ENCODE measurements at places on chromosomes 3 and 15. TPM values are rescaled to one million over a fixed set of nuclear protein-coding genes. Genes with fewer than 3 reads are reported as not detected.
A peak's percentile ranks its signal among the peaks of the same experiment; 100 is the strongest.

GRCh38 chr15:101805605-101806345 is 2.5 kb downstream of the OR4F6 start:
- no peak for DNase-seq

DNA sequence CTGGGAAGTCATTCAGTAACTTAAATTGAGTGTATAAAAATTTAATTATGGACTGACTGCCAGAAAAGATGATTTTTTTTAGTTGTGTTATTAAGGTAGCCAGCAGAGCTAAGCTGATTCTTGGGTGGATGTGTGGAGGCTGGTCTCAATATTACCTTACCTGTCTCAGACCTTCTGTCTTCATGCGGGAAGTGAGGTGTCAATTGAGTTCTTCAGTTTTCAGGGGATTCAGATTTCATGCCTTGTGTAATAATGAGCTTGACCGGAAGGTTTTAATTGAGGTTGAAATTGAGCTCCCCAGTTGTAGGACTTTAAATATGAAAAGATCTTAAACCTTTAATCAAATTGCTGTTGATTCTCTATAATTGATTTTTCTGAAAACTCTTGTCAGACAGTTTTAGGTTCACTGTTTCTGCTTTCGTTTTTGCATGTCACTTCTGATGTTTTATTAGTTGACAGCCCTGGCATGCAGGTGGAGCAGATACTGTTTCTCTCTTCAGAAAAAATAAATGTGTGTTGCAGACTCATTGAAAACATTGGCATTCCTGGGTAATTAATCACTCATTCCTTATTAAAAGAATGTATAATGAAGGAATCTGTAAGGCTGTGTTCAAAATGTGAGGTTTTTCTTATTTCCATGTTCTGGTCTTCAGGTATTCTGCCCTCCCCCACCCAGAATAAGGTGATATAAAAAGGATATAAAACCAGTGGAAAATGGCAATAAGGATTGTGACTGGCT is 54.5 kb downstream of the PSMD6 start:
- no peak for DNase-seq

DNA sequence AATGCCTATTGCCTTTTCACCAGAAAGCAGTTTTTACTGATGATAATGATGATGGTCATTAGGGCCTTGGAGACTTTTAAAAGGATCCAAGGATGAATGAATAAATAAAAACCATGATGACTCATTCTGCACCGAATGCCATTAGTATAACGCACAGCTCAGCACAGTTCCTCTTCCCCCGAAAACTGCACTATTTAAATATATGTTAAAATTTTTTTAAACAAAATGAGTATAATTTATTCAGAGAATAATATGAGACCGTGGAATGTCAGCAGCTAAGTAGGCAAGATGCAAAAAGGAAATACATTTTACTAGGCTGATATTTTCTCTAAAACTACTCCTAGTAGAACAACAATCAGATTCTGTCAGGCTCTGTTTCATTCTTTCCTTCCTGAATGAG is 83.4 kb upstream of the NANOGP8 start:
- no peak for DNase-seq

GRCh38 chr3:64121750-64122311 is 98.5 kb upstream of the PSMD6 start:
- no peak for DNase-seq

DNA sequence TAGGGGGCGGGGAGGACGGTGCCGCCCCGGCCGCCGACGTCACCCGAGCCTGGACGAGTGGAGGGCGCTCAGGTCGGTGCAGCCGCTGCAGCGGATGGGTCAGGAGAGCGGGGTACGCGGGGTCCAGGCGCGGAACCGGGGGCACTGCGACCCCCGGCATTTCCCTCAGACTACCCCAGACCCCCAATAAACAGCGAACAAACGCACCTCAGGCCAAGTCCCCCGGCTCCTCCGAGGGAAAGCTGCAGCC is 78.9 kb downstream of the IQSEC1 start:
- peak; percentile 47 for DNase-seq

DNA sequence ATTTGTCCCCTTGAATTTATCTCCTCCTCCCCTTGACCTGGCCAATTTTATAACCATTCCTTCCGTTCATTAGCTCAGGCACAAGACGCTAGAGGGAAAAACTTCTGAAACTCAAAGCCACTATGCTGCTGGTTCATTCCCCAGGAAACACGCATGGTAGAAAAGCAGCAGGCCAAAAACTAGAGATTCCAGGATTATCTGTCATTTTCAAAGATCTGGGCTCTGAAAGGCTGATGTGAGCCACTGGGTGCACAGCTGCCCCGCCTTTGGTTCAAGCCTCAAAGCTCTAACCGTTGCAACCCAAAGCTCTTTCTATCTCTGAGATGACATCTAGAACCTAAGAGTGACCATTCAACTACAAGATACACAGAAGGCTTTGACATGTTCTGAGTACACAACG is 6.1 kb downstream of the ANP32A start:
- DNase-seq: no peak

- no peak for DNase-seq
Observed at GRCh38 chr3:37949866-37950265, 40.7 kb upstream of the VILL start.

DNA sequence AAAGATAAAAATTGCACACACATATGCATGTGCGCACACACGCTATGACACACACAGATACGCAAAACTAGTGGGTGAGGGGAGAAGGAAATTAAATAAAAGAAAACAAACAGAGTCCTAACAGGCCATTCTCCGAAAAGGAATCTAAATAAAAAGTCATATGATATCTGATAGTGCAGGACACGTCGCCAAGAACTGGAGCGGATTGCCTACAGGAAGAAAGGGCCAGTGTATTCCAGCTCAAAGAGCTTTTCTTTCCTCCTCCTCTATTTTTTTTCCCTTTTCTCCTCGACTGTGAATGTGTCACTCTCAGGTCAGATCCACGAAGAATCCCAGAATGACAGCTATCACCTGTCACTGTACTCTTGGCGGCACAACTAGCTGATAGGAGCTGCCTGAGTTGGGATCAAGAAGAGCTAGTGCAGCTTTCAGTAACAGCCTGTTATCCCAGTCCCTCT is 157.8 kb downstream of the TIGIT start:
- DNase-seq: peak; percentile 49

GRCh38 chr3:126859415-126860246 is 123.3 kb upstream of the PLXNA1 start:
- no peak for DNase-seq

DNA sequence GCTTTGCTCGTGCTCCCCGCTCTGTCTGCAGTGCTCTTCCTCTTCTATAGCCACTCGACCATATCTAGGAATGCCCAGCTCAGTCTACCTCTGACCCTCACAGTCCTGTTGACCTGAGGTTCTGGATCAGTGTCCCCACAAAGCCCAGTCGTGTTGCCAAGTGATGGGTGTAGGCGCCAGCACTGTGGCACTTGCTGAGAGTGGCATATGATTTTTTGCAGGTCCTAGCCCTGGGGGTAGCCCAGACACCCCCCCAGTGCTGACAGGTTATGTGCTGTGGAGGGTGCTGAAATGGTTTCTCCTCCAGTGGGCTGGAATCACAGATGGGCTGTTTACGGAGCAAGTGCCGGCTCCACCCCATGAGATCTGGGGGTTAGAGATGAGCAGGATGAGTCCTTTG is 32.5 kb downstream of the ACAD9 start:
- no peak for DNase-seq

DNA sequence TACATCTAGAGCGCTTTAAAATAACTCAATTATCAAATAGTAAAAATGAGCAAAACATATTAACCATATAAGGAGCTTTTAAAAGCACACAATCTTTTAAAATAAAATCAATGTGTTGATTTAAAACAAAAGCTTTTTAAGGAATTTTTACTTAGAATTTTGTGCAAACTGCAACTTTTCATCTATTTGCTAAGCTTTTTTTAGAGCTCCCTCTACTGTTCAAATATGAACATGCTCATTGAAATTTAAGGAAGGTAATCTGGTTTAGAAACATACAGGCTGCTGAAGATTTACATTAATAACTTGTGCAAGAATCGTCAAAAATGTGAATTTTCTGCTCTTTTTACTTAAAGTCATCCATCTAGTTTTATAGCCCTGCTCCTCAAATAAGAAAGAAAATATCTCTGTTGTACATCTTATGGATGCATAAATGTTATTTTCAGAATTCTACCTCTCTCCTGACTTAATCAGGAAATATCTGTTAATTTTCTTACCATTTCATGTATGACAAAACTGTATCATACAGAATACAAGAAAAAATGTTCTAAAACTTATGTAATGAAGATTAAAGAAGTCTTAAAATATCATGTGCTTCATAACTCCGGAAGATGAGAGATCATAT is 469.4 kb upstream of the ROBO2 start:
- DNase-seq: no peak

DNA sequence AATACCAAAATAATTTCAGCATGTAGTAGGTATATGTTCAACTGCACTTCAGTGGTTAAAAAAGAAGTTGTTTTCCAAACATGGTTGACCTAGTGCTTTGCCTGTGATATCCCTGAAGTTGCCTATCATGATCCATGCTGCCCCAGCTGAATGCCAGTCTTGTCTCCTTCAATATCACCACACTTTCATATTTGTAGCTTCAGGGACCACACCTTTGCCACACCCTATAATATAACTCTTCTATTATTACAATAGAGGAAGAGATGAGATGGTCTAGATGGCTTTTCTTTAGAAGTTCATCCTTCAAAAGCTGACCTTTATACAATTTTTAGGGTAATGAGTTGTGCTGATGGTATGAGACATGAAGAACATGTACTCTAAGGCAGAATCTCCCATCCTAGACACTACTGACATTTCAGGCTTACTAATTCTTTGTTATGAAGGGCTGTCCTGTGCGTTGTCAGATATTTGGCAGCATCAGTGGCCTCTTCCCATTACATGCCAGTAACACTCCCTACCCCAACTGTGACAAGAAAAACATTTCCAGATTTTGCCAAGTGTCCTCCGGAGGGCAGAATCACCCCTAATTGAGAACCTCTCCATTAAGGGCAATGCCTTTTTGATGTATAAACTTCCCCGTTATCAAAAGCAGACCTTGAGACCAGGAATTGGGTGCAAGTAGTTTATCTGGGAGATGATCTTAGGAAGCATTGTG is 76.2 kb upstream of the PLCL2 start:
- DNase-seq: no peak

The ZBED2 gene
- total RNA-seq: not detected

The ANP32A gene
- total RNA-seq: 33.1 TPM

The AHSG gene
- total RNA-seq: not detected

The CCDC33 gene
- not detected for total RNA-seq

The SCG5 gene
- total RNA-seq: 0.44 TPM

The TNIK gene
- 5.4 TPM for total RNA-seq

Measured in tibial nerve (tissue), 4 donors.